NCI-H460 (cell line): ENCODE measurements at places on chromosomes 16 and 17. TPM values are rescaled to one million over a fixed set of nuclear protein-coding genes. Genes with fewer than 3 reads are reported as not detected.

DNA sequence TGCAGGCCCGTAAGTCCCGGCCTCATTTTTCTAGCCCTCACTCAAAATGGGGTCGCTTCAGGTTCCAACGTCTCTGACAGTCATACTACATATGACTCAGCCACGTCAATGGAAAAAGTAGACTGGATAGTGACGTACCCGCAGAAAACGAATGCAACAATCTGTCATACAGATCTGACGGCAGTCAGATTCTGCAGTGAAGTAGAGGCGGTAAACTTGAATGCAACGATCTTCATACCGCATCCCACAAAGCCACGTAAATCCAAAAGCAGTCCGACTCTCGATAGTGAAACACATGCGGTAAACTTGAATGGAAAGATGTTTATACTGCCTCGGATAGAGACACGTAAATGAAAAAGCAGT is 38.4 kb upstream of the ARL4D start:
- peak; percentile 61 for DNase-seq

DNA sequence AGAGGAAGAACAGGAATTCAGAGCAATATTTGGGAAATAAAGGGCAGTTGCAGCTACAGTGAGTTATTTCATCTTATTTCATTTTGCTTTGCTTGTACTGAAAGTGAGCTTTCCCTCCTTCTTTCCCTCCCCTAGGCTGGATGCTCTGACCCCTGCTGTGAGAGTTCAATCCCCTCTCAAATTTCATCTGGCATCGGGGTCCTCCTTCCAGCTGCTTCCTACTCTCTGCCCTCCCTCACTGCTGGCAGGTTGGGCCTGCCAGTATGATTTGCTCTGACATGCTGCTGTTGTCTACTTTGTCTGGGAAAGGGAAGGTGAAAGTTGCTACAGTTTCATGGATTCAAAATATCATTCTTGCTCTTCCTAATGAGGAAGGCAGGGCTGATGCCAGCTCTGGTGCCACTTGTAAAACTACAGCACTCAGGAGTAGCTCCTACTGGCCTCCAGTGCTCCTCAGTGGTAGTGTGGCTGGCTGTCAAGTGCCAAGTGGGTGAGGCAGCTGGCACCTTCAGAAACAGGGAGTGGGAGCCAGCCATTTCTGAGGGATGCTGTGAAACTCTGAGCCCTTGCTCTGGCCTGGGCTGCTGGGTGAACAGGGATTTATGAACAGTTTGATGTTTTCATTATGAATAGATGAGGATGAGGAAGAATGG is 408.6 kb downstream of the HAPSTR1 start:
- no peak for DNase-seq

DNA sequence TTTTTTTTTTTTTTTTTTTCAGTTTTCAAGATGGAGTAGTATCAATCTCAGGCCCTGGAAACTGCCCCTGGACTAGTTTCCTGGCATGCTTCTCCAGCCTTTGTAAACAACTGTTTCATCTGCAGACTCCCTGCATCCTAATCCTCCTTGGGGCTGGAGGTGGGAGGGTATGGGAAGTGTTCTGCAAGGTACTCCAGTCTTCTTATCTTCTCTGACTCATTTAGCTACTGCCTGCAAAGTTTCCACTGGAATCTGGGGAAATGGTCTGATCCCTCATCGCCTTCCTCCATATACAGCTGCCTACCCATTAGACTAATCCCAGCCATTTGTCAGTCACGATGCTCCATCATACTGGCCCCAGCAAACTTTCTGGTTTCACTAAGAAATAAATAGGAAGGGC is 21.5 kb downstream of the COPZ2 start:
- no peak for DNase-seq

SLC6A2 gene
- not detected in 2 replicates for total RNA-seq

DNA sequence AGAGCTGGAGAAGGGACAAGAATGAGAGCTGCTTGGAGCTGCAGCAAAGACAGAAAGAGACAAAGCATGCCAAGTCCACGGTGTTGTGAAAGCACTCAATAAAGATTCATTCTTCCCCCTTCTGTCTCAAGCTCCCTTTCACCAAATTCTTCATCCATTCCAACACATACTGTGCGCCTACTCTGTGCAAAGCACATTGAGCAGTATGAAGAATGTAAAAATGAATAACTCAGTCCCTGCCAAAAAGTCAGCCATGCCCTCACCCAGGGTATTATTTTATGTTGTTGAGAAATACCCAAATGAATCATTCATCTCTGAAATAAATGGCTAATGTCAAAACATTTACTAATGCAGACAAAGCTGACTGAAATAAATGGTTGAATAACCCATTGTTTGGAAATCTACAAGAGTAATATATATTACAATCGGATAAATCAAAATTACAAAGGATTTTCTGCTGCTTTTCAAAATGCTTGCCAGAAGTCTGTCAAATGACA is 282.9 kb upstream of the IRX5 start:
- DNase-seq = no peak

DNA sequence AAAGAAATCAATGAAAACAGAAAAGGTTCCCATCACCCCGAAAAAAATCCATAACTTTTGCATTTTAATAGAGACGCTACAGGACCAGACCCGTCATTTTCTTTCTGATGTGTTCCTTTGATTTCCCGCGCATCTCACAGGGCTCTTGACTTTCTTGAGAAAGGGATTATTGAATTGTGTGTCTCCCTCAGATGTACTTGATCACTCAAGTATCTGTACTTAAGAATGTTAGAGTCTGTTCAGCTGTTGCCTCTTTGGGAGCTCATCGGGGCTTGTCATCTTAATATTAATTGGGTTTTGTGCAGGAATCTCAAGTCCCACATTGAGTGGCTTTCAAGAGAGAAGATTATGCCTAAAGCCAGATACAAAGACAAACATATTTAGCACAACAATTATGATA is 606.4 kb upstream of the SALL1 start:
- DNase-seq = no peak

DNA sequence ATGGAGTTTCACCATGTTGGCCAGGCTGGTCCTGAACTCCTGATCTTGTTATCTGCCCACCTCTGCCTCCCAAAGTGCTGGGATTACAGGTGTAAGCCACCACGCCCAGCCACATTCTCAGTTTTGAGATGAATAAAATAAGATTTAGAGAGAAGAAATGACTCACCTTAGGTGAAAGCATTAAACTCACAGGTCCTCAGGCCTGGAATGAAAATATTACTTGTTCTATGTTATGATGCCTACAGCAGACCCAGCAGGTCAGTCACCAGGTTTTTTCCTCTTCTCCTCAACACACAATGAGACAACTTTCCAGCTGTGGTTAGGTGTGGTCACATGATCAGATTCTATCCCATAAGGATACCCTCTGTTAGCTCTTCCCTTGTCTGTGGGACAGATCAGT is 150.3 kb downstream of the C16orf95 start:
- DNase-seq = no peak
